Liver (tissue), 10 donors: ENCODE measurements at places on chromosomes 13 and 19.

DNA sequence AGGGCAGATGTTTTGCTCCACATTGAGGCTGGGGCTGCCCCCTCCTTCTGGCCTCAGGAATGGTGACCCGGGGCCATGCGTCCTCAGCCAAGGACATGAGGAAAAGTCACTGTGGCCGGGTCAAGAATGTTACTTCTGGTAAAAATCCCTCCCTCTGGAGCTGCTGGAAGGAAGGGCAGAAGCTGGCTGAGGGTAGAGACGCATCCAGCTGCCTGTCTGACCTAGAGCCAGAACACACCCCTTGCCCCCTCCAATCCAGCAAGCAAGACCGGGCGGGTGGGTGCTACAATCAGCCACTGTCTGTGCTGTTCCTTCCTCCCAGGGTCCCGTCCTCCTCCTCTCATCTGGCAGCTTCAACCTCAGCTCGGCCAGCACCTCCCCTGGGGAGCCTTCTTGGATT lies 59.0 kb downstream of the PTPRS start:
- DNase-seq: no peak

GRCh38 chr19:4878491-4878968 lies 11.1 kb upstream of the PLIN3 start:
- no peak for DNase-seq

GRCh38 chr13:76884186-76884906 lies 1.9 kb downstream of the KCTD12 start:
- no peak for DNase-seq

- DNase-seq: no peak
These were observed 18.8 kb upstream of the MTRF1 start for GRCh38 chr13:41282129-41282571.

DNA sequence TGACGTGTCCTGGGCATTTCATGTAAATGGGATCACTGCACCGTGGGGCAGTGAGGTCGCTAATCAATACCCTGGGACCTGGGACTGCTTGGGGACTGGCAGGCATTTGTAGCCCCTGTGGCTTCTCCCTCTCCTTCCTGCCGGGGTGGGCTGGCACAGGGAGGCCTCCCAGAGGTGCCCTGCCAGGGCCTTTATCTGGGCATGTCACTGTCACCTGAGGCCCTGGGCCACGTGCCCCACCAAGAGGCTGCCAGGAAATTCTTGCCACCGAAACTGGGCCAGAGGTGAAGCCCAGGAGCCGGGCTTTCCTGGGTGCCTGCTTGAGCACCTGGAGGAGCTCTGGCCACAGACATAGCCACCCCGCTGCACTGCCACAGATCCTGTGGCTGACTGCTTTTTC lies 1.8 kb upstream of the NMRK2 start:
- DNase-seq: no peak

DNA sequence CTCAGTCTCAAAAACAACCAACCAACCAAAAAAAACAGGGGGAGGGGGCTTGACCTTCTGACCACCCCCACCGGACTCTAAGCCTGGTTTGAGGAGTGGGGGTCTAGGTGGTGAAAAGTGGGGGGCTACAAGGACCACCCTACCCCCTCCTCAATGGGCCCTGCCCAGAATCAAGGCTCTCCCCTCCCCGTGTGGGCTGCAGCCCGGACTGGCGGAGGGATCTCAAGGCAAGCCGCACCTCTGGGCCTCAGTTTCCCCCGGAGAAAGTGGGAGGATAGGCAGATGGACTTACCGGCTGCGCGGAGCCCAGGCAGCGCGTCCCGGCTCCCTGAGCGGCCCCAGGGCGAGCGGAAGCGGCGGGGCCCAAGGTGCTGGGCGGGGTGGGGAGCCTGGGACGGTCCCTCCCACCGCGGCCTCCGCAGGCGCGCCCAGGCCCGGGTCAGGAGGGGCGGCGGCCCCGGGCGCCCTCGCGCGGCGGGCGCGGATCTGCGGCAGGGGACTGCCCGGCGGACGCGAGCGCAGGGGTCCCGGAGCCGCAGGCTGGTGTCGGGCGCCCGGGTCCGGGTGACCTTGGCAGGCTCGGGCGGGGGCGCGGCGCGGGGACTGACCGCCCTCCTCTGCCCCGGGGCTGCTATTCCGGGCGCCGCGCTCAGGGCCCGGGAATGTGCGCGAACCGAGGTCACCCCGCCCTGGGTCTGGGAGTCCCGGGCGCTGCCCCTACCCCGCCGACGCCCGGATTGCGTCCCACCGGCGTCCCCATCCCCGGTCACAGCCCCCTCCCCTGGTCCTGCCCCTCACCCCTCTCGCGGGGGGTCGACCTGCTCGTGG lies at the start of gene ADAMTSL5:
ADAMTSL5 (minus strand) TSS at position 349 of the 828 bp plus-strand sequence. CDS start 2,076 bp downstream, outside the sequence.
- DNase-seq: peak; percentile 63

DNA sequence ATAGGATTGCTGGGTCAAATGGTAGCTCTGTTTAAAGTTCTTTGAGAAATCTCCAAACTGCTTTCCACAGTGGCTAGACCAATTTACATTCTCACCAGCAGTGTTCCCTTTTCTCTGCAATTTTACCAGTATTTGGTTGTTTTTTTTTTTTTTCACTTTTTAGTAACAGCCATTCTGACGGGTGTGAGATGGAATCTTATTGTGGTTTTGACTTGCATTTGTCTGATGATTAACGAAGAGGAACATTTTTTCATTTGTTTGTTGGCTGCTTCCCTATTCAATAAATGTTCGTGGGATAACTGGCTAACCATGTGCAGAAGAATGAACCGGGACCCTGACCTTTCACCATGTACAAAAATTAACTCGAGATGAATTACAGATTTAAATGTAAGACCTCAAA lies 31.2 kb downstream of the CYP4F2 start:
- no peak for DNase-seq

GRCh38 chr19:7942981-7943443 lies 454 bp downstream of the TIMM44 start:
- no peak for DNase-seq

DNA sequence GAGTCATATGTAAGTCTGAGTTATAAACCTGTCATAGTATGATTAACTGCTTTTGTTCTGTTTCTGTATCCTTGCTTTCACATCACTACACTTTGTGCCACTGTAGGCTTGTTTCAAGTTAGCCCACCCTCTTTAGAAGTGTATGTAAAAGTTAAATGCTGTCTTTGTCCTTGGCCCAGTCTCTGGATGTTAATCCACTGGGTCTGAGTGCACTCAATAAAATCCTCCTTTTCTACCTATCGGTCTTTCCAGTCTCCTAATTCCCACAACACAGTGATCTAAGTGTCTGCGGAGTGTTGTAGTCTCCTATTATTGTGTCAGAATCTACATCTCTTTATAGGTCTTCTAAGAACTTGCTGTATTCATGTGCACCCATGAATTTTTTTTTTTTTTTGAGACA lies 14.1 kb downstream of the ZNF429 start:
- no peak for DNase-seq

GRCh38 chr13:113816254-113816929 lies 47.5 kb downstream of the GAS6 start:
- DNase-seq: no peak

GRCh38 chr13:27923794-27924528 lies 4.2 kb downstream of the PDX1 start:
- no peak for DNase-seq

- DNase-seq: no peak
These were observed 3.8 kb downstream of the LILRA4 start for GRCh38 chr19:54335164-54335563.

GRCh38 chr19:21202865-21203494 lies 61.1 kb downstream of the ZNF431 start:
- DNase-seq: no peak

- no peak for DNase-seq
These were observed 14.1 kb downstream of the SHANK1 start for GRCh38 chr19:50705422-50706019.

DNA sequence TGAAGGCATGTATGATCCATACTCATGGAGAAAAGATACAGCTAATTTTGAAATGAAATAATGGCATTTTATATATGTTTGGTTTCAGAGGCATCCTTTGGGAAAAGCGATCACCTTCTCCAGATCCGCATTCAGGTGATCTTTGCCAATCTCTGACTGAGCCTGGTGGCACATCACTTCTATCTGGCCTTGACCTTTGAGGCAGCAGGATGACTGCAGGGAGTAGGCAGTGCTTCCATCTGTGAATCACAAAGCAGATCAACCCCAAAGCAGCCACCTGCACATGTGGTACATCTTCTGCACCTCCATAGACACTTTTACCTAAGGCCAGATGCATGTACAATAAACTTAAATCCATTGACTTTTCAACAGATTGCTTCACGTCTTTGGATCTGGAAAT lies 53.4 kb downstream of the SPATA13 start:
- DNase-seq: no peak

DNA sequence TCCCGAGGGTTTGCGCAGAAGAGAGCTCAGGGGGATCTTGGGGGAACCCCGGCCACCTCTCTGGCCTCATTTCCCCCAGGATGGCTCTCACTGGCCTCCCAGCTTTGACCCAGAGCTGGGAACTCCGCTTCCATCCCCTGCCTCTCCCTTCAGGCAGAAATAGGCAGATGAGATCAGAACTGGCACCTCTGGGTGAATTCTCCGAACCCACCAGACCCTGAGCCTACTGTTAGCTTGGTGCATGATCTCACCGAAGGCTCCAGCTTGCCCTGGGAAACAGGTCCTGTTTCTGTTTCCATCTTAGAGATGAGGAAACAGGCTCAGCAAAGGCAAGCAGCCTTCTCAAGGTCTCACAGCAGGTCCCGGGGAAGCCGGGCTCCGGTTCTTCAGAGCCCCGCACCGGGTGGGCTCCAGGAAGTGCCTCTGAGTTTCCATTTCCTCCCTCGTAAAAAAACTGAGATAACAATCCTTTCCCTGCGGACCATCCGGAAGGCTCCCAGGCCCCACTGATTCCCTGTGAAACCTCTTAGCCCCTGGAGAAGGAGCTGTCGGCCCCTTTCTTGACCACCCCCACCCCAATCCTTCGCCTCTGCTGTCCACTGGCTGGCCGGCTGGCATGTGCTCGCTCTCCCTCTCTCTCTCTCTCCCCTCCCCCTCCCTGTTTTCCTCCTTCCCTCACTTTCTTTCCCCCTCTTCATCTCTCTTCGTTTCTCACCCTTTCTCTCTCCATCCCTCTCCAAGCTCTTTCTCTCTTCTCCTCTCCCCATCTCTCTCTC lies 2.1 kb downstream of the NECTIN2 start:
- DNase-seq: no peak

GRCh38 chr13:36358175-36358718 lies 12.1 kb upstream of the SPART start:
- no peak for DNase-seq

DNA sequence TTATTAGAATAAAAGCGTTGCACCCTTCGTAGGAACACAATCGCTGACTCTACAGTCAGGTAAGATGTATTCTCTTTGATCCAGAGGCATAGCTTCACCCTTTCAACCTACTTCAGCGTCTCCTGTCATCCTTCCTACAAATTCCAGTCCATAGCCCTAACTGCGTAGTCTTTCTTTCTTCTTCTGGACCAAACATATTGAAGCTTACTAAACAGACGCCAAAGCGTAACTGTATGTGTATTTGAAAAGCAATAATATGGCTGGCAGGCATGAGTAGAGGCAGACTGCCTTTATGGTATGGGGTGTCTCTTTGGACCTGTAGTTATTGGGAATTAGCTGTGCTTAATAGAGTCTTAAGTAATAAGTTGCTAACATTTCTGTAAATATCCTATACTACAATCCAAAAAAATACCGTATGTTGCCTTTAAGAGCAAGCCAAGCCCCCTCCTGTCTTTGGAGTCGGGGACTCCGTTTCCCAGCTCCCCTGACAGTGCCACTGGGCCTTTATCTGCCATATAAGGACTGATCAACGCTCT lies 392 bp upstream of the ZNF548 start:
- no peak for DNase-seq

GRCh38 chr19:18280247-18281081 lies 958 bp downstream of the JUND start:
- peak; percentile 83 for DNase-seq

GRCh38 chr19:21321134-21321533 lies 8.1 kb downstream of the ZNF708 start:
- DNase-seq: no peak

DNA sequence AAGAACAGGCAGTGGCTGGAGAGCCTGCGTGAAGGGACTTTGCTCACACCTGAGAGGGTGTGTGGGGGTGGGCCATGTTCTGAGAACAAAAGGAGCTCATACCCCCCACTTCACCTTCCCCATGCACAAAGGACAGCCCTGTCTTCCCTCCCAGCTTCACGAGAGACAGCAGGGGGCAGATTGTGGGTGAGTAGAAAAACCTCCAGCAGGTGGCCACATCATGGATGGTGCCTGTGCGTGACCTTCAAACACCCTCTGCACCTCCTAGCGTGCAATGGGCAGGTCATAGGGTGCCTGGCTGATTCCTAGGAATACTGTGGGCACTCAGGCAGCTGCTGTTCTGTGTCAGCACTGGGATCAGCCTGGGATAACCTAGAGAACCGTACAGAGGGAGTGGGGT lies 36.3 kb upstream of the PSG9 start:
- no peak for DNase-seq

GRCh38 chr19:49421039-49421877 lies 2.0 kb downstream of the PTH2 start:
- DNase-seq: peak; percentile 47

DNA sequence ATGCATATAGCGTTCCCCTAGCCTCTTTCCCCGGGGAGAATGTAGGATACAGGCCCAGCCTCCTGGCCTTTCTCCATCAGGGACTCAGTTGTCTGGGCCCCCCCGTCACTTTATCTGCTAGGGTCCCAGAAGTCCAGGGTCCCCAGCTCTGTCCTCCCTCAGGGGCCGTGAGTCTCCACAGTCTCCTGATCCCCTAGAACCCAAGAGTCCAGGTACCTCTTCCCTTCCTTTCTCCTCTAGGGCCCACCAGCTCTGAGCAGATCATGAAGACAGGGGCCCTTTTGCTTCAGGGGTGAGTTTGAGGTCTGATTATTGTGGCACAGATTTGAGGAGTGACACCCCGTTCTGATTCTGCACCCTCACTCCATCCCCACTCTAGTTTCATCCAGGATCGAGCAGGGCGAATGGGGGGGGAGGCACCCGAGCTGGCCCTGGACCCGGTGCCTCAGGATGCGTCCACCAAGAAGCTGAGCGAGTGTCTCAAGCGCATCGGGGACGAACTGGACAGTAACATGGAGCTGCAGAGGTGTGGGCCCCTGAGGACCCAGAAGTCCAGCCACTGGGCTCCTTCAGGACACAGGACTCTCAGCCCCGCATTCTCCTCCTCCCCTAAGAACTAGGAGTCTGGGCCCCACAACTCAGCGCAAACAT lies 758 bp downstream of the BAX start:
- no peak for DNase-seq
